ENCODE measurements at places on chromosomes 6 and 20.
A peak's percentile ranks its signal among the peaks of the same experiment; 100 is the strongest.

DNA sequence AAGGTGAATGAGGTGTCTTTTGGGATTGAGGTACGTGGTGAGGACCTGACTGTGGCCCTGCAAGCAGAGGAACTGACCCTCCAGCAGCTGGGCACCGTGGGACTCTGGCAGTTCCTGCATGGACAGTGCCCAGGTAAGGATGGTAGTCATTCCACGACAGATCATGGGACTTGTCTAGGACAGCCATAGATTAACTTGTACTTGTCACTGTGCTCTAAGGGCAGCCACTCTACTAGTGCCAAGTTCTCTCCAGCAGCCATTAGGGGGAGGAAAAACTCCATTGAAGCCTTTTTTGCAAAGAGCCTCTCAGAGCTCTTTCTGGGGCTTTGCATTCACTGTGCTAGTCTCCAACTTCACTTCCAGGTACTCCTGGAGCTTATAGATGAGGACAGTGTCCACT lies 20.4 kb downstream of the TAF11 start:
- peak; percentile 43 for DNase-seq

DNA sequence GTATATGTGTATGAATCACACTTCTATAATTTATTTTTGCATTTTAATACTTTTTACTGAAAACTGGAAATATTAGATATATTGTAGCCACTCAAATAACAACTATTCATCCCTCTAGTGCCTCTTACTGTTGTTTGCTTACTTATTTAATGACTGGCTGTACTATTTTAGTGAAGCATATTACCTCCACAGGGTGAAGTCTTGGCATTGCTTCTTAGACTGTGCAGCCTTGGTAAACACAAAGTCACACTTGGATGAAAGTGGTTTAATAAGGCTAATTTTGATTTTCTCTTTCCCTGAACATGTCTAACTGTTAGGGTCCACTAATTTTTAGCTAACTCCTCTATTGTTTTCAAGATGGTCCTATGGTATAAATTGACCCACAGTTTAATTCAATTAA lies 1043.2 kb upstream of the ADGRB3 start:
- no peak for DNase-seq

- DNase-seq = no peak
These were observed 2.9 kb downstream of the TMEM30A start for GRCh38 chr6:75281653-75282052.

DNA sequence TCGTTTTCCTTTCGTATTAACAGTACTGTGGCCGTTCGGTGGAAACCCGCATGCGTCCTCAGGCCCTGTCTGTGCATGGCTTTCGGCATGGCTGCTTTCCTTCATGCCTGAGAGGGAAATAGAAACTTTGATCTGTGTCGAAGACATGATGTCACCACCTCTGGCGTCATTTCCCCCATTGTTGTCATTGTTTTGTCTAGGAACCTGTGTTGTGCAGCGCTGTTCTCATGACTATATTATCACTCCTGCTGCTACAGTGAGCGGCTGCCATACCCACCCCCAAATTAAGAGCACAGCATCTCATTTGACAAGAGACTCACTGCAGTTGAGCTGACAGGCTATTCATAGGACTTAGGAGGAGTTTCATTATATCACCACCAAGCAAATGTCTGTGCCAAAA lies 172.3 kb downstream of the TMEM242 start:
- no peak for DNase-seq

DNA sequence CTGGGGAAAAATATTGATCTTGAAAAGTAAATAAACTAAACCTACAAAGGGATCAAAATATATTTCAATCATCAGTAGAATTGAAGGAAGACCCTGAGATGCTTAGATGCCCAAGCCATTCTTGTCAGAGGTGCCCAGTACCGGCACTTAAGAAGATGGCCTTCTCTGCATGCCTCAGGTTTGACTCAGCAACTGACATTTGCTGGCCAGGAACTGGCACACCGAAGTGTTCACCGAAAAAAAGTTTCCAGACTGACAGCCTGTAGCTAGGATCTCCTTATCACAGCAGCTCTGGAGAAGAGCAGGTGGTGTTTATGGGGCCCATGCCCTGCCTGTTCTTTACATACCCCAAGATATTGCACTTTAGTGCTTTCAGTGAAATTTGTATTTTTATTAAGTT lies 203.2 kb downstream of the MOXD1 start:
- DNase-seq = no peak

GRCh38 chr20:37921341-37921929 lies 18.5 kb downstream of the VSTM2L start:
- no peak for DNase-seq

- no peak for DNase-seq
These were observed 34.2 kb downstream of the ABHD12 start for GRCh38 chr20:25356271-25356933.

DNA sequence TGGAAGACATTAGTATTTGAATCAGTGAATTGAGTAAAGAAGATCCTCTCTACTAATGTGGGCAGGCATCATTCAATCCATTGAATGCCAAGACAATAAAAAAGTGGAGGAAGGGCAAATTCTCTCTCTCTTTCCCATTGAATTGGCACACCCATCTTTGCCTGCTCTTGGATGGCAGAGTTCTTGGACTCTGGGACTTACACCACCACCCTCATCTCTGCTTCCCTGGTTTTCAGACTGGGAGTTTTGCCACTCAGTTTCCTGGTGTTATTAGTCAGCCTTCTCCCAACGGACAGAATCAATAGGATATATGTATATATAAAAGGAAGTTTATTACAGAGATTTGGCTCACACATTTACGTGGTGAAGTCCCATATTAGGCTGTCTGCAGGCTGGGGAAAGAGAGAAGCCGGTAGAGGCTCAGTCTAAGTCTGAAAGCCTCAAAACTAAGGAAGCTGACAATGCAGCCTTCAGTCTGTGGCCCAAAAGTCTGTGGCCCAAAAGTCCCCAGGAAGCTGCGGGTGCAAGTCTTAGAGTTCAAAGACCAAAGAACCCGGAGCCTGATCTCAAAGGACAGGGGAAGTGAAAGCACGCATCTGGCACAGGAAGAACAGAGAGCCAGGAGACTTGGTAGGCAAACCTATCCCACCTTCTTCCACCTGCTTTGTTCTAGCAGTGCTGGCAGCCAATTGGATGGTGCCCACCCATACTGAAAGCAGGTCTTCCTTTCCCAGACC lies 64.4 kb downstream of the SMPDL3A start:
- DNase-seq = no peak

GRCh38 chr20:41068806-41069205 lies 40.2 kb downstream of the TOP1 start:
- DNase-seq = no peak

DNA sequence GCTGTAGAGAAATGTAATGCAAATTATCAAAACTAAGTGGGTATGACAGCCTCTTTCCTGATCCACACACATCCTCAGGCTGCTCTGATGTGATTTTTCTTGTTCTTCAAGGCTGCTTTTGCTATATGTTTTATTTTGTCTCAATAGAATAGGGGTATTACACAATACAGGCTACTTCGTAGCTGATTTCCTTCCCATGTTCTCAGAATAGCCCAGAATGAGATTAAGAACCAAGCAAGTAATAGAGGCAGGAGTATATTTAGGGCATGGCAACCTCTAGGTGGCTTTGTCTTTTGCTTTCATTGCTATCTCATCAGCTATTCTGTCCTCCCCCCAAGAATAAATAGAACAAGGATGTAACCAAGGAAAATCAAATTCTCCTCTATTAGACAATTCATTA lies 241.8 kb downstream of the ALDH8A1 start:
- DNase-seq = no peak

- no peak for DNase-seq
These were observed 76.8 kb downstream of the FYN start for GRCh38 chr6:111796310-111796918.

DNA sequence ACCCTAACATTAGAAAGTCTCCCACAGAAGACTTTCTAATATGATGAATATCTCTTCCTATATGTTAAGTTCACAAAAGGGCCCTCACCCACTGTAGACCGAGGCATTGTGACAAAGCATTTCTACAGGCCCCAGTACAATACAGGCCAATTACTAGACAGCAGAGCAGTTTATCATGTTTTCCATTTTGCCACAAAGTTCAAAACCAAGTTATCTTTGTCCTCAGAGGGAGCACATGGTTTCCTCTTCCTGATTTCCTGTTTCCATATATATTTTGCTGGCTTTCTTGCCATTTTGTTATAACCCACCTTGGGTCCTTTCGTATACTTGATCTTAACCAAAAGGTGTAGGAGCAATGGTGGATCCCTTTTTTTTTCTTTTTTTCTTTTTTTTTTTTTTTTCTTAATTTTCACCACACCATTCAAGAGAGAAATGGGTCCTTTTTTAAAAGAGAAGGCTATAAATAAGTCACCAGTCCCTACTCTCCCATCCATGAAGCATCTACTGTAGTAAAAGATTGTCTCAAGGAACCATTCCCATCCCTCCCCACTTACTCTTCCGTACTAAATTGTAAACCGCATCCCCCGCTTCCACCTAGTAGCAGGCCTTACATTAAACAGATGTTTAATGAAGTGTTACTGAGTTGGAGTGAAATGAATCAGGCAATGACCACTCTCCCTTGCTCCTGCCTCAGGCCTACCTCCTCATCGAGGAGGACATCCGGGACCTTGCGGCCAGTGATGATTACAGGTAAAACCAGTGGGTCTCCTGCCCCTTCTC lies 2.1 kb upstream of the UBE2C start:
- peak; percentile 66 for DNase-seq

DNA sequence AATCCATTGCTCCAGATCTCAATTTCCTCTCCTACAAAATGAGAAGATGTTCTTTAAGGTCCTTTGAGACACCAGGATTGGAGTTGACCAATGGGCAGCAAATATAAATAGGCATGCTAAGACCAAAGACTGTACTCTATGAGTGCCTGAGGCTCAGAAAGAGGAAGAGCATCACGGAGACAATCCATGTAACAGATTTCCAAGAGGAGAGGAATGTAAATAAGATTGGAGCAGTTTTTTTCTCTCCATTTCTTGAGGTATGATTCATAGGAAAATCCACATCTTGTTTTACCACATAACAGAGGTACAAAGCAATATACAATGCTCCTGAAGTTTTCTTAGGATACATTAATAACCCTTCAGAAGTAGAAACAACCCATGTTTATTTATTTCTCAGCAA lies 109.8 kb downstream of the UBE3D start:
- DNase-seq = no peak

DNA sequence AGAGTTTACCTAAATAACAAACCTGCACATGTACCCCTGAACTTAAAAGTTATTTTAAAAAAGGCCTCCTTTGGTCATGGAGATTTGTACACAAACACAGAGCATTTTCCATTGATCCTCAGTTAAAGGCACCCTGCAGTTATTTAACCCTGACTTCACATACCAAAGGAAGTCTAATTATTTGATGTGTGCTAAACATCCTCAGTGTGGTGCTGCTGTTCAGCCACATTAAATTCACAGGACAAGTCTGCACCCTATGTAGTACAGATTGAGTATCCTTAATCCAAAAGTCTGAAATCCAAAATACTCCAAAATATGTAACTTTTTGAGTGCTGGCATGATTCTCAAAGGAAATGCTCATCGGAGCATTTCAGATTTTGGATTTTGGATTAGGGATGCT lies 21.4 kb downstream of the KCNQ5 start:
- no peak for DNase-seq

GRCh38 chr20:63520934-63521601 lies 503 bp downstream of the PPDPF start:
- peak; percentile 52 for DNase-seq

GRCh38 chr20:9339708-9340107 lies 174.7 kb upstream of the LAMP5 start:
- no peak for DNase-seq

DNA sequence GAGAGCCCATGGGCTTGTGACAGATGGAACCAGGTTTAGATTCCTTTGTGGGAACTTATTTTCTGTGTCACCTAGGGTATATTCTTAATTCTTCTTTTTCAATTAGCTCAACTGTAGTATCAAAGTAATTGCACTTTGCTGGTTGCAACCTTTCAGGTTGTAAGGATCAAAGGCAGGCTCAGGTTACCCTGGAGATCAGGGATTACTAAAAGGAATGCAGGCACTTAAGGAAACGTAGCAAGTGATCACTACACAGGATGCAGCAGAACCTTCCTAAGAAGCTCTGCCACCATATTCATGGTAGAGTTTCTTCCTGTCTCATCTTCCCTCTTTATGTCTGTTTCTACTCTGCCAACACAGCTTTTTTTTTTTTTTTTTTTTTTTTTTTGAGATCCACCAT lies 133.2 kb upstream of the JAG1 start:
- no peak for DNase-seq

- DNase-seq = no peak
These were observed 413.2 kb downstream of the GJA1 start for GRCh38 chr6:121848523-121849255.

- DNase-seq = peak; percentile 56
These were observed 867.2 kb downstream of the PHF3 start for GRCh38 chr6:64502801-64503200.

DNA sequence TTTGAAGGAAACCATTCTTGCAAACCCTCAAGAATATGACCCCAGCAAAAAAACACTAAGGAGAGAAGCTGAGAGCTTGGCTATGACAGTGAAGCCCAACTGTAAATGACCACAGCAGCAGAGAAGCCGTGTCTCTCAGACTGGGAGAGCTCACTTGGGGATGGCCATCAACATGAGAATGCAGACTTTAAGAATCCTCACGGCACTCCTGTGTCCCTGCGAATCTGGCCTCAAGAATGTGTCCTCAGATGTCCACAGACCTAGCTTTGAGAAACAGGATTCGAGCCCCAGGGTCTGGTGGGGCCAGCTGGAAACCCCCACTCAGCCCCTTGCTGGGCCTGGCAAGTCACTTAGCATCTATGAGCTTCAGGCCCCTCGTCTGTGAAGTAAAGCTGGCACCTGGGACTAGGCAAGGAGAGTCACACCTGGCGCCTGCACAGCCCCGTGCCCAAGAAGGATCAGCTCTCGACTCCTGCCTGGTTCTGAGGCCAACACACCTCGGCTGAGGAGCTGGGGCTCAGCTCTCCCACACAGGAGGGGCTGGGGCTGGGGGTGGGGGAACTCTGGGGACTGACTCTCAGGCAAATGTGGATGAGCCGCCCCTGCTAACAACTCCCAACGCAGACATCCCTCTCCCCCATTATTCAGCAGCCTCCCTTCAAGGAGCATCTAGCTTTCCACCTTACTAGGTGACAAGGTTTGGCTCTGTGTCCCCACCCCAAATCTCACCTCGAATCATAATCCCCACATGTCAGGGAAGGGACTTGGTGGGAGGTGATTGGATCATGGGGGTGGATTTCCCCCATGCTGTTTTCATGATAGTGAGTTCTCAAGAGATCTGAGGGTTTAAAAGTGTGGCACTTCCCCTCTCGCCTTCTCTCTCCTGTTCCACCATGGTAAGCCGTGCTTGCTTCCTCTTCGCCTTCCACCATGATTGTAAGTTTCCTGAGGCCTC lies 97.7 kb downstream of the GRM4 start:
- no peak for DNase-seq

DNA sequence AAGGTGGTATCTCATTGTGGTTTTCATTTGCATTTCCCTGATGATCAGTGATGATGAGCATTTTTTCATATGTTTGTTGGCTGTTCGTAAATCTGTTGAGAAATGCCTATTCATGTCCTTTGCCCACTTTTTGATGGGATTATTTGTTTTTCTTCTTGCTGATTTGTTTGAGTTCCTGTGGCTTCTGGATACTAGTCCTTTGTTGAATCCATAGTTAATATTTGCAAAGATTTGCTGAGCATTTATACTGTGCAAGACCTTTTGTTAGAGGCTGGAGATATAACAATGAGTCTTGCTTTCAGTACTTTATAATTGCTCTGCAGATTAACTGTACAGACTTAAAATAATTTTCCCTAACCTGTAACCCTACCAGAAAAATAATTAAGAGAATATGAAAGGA lies 35.6 kb downstream of the PDE7B start:
- no peak for DNase-seq

Measured in common myeloid progenitor, CD34-positive (primary cell).